ENCODE measurements at places on chromosomes 16 and 17.

- no peak for DNase-seq
These were observed 1.4 kb upstream of the LHX1 start for GRCh38 chr17:36935671-36936454.

- DNase-seq = no peak
These were observed 57.7 kb downstream of the SREBF1 start for GRCh38 chr17:17779015-17779611.

DNA sequence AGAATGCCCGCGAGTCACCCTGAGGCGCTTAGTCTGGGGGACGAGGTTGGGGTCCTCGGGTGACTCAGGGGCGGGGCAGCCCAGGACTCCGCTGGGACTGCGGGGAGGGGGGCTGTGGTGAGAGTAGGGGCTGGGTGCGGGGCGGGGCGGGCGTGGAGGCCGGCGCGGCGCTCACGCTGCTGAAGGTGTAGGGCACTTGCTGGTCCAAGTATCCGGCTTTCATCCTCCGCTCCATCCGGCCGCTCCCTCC, 832 bp downstream of the ETV4 start:
- DNase-seq = no peak

DNA sequence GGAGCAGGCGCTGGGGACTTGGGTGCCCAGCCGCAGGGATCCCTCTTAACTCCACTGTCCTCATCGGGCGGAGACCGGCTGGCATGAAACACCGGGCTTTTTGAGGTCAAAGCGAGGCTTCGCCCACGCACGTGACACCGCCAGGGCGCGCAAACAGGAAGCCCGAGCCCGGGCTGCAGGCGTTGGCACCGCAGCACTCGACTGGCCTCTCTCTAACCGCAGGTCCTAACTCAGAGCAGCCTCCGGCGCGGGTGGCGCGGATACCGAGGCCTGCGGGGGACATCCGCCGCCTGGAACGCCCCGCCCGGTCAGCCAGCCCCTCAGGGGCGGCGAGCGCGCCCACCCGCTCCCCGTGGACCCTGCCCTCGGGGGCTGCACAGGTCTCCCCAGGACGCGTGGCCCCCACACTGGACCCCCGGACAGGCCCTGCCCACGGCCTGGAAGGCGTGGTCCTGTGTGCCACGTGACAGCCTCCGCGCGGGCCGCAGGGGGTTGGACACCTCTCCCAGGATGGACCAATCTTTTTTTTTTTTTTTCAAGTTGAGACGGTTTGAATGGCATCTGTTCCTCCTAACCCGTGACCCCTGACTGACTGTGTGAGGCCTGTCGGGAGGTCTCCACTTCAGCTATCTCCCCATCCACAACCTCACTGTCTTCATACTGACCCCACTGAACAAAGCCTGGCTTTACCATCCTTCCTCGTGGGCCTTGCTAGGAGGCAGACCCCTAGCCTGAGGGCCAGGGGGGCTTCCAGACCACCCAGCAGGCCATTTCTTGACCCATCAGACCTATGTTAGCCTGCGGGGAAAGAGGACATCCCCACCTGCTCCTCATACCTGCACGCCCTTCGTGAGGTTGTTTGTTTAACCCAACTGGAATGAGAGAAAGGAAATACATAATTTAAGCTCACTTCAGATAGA, 8.4 kb upstream of the SLC47A2 start:
- DNase-seq = no peak
